ENCODE measurements at places on chromosomes 3 and 15. TPM values are rescaled to one million over a fixed set of nuclear protein-coding genes. Genes with fewer than 3 reads are reported as not detected.

DNA sequence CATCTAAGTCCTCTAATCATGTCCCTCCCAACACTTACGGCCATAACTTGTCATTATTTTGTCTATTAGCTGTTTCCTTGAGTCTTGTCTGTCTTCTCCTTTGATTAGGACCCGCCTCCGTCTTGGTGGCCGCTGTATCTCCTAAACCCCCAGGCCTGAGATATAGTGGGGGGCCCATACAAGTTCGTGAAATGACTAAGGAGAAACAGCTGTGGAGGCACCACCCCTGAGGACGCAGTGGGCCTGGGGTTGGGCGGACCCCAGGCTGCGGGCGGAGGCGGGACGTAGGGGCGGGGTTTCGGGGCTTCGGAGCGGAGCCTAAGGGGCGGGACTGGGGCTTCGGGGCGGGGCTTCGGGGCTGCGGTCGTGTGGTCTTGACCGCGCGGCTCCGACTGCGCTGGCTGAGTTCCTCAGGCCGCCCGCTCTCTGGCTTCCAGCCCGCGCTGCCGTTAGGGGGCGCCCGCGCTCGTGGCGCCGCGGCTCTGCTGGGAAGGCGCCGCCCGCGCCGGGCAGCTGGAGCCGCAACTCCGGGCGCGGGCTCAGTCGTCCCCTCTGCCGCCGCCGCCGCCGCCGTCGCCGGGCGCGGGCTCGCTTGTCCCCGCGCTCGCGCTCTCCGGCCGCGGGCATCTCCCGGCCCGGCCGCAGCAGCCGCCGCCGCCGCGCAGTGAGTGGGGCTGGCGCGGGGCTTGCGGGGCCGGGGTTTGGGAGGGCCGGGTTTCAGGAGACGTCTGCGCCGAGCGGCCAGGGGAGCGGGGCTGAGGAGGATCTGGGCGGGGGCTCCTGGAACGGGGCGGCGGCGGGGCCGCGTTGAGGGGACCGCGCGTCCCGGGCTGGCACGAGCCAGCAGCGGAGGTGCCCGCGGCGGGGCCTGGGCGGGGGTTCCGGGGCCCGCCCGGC lies at the start of gene KCTD6:
Gene KCTD6, plus strand, starts transcription at position 591 of the 897 bp plus-strand sequence. CDS start 6,660 bp downstream, outside the sequence.
- DNase-seq: peak; percentile 93

DNA sequence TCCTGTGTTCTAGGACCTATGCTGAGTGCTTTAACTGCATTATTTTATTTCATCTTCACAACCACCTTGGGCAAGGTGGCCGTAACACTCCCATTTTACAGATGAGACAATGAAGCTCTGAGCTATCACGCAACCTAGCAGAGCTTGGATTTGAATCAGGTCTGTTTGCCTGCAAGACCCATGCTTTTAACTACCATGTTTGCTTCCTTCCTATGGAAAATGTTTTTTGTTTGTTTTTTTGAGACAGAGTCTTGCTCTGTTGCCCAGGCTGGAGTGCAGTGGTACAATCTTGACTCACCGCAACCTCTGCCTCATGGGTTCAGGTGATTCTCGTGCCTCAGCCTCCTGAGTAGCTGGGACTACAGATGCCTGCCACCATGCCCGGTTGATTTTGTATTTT lies 24.7 kb upstream of the HERC1 start:
- no peak for DNase-seq

- DNase-seq: no peak
These were observed 39.4 kb downstream of the WWTR1 start for GRCh38 chr3:149618151-149619123.

- no peak for DNase-seq
These were observed 2.6 kb downstream of the CYP19A1 start for GRCh38 chr15:51335538-51336410.

DNA sequence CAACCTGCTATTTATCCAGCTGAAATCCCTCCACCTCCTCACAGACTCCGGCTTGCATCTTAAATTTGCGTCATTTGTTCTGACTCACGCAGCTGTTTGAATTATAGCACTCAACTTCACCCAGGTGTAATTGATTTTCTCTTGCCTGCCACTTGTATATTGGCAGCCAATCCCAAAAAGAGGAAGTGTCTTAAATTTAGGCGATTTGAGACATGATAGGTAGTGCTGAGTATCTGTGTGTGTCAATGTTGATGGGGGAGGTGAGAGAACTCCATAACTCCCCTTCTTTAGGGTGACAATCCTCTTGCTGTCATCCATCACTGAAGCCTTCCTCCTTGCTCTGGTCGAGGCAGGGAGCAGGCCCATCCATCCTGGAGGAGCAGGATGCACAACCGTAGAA lies 77.2 kb upstream of the TPRG1 start:
- no peak for DNase-seq

DNA sequence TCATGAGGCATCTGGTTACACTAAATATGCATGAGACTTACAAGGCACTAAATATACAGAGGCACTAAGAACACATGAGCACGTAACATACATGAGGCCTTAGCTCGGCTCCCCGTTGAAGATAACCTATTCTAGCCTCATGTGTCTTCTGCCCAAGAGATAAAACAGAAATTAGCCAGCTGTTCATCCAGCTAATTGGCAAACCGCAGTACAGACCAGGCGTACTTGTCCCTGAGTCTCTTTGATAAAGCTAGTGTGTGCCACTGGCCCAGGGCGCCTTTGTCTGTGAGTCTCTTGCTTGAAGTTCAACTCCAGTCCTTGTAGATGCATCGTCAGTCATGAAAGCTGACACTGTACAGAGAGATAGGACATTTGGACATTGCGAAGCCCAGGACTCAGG lies 121.9 kb upstream of the SPATA12 start:
- DNase-seq: no peak

DNA sequence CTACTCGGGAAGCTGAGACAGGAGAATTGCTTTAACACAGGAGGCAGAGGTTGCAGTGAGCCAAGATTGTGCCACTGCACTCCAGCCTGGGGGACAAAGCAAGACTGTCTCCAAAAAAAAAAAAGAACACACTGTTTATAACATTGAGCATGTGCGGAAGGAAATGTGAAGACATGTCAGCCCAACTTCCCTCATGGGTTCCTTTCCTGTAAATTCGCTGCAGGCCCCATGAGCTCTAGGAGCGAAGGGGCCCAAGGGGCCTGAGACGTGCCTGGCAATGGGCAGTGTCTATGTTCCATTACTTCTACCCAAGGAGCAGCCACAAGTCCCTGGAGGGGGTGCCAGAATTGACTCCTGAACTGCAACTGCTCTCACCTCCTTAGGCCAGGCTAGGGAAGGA lies 3.2 kb downstream of the PFKFB4 start:
- DNase-seq: no peak

DNA sequence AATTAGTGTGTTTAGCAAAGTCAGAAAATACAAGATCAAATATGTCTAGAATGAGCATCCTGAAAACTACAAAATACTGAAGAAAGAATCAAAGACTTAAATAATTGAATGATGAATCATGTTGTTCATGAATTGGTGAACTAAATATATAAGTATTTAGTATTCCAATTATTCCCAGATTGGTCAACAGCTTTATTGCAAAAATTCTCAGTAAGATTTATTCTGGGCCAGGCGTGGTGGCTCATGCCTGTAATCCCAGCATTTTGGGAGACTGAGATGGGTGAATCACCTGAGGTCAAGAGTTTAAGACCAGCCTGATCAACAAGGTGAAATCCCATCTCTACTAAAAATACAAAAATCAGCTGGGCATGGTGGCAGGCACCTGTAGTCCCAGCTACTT lies 250.0 kb upstream of the NECTIN3 start:
- no peak for DNase-seq

DNA sequence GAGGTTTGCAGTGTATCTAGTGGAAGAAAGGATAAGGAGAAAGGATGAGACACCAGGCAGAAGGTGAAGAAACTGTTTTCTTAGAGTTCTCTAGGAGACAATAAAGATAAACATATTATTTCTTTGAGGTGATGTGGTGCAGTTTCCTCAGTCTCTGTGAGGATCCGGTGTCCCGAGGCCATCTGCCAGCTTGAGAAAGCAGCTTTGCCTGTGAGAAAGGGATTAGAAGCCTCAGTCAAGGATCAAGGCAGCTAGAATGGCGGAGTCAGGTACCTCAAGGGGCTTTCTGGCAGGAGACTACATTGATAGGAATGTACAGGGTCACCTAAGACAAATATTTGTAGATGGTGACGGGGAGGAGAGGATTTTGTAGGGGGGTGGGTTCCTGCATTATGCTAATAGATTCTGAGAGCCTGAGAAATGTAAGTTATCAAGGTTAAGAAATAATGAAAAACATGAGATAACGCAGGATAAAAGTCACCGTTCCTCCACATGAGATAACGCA lies 103.9 kb upstream of the MB21D2 start:
- DNase-seq: no peak

- DNase-seq: peak; percentile 19
These were observed 53.3 kb downstream of the TIPARP start for GRCh38 chr3:156727519-156728205.

DNA sequence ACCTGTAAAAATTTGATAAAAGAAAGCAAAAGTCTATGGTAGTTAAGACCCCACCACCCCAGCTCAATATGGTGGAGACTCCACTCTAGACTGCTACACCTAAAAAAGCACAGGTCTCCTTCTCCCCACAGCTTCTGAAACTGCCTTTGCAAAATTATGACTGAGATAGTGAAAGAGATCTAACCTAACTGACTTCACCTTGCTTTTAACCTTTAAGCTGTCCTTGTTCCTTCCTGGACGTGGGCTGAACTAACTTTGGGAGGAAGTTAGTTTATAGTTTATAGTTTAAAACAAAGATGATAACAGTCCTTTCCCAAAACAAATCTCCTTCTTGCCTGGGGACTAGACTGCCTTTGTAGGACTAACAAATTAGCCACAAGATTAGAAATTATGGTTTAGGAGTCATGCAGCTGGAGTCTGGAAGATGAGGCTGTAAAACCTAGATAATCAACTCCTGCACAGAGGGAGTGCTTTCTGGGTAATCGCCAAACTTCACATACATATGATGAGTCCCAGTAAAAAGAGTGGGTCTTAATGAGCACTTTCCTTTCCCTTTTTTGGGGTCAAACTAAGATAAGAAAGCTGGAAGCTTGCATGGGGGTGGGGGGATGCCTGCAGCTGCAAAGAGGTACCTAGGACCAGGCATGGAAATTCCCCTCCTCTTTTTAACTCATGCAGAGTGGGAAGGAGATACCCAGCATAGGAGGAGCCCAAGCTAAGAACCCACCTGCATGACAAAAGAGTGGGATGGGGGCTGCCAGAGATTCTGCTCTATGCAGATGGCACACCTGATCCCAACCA lies 17.5 kb downstream of the CCR8 start:
- DNase-seq: no peak

SACM1L gene
- 15.3 TPM for total RNA-seq

DLEC1 gene
- not detected for total RNA-seq

PLCB2 gene
- 1.3 TPM for total RNA-seq

USP8 gene
- total RNA-seq: 93.2 TPM

RASL12 gene
- total RNA-seq: 1.6 TPM

RAB11A gene
- 199 TPM for total RNA-seq

MCTP2 gene
- 3.7 TPM for total RNA-seq

MYH15 gene
- total RNA-seq: 1.1 TPM

CFAP44 gene
- total RNA-seq: 4.9 TPM
